CD14-positive monocyte (primary cell): ENCODE measurements at places on chromosomes 7 and 10.

DNA sequence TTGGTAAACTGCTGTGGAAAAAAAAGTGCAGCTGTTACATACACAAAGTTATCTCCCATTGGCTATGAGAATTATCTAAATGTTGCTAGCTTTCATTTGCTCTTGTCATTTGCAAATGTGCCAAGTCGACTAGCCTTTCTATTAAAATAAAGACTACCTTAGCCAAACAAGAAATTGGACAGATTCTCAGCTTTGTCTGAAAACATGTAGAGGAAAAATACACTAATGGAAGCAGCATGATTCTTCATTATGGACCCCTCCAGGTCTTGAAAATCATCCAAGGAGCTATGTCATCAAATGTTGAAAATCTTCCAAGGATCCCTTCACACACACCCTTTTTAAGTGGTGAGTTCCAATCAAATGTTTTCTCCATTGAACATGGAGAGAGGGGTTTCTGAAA, 237.7 kb downstream of the ETV1 start:
- no peak overlapping the region for H3K27ac ChIP-seq
- no peak overlapping the region for H3K4me3 ChIP-seq
- H3K4me1 ChIP-seq: no peaks in the 10 kb centered on the region
- no peak for DNase-seq
- H3K36me3 ChIP-seq: no peaks in the 10 kb centered on the region

- no peaks in the 10 kb centered on the region for H3K27me3 ChIP-seq
- no peaks in the 10 kb centered on the region for H3K4me1 ChIP-seq
Observed at GRCh38 chr7:51251290-51251689, 65.3 kb downstream of the COBL start.

GRCh38 chr7:21771906-21772610, 173.6 kb downstream of the CDCA7L start:
- H3K4me3 ChIP-seq: no peak overlapping the region
- H3K27ac ChIP-seq: no peak overlapping the region
- H3K27me3 ChIP-seq: no peaks in the 10 kb centered on the region
- DNase-seq: no peak

DNA sequence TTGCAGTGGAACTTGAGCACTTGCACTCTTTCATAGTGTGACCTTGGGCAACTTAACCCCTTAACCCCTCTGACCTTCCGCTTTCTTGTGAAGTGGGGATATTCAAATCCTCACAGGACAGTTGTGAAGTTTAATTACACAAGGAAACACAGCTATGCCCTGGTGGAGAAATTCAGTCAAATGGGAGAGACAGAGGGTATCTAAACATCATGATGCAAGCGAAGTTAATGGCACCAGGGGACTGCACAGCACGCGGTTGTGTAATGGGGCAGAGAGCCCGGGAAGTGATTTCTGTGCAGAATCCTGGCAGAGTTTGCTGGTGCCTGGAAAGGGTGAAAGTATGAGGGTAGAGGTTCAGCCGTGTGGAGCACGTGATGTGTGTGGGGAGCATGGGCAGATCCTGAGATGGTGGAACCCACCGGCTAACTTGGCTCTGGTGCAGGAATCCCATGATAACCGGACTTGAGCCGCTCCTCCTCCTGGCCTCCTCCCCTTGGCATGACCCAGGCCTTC, 51.7 kb downstream of the SNX10 start:
- H3K4me3 ChIP-seq: no peak overlapping the region
- H3K27me3 ChIP-seq: no peaks in the 10 kb centered on the region
- DNase-seq: no peak
- peaks cover 2% of the 10 kb centered on the region for H3K4me1 ChIP-seq
